G401 (cell line): ENCODE measurements at places on chromosomes 11 and 22.

GRCh38 chr11:84165139-84165538, 879.0 kb upstream of the CCDC90B start:
- DNase-seq: no peak

- DNase-seq: no peak
Observed at GRCh38 chr11:134758342-134758931, 346.4 kb upstream of the B3GAT1 start.

- DNase-seq: no peak
Observed at GRCh38 chr11:79330651-79331050, 110.2 kb downstream of the TENM4 start.

GRCh38 chr22:44260216-44261035, 52.3 kb downstream of the SHISAL1 start:
- DNase-seq: no peak
